Vagina (tissue), 2 donors: ENCODE measurements at places on chromosomes 11 and 22. TPM values are rescaled to one million over a fixed set of nuclear protein-coding genes. Genes with fewer than 3 reads are reported as not detected.

DNA sequence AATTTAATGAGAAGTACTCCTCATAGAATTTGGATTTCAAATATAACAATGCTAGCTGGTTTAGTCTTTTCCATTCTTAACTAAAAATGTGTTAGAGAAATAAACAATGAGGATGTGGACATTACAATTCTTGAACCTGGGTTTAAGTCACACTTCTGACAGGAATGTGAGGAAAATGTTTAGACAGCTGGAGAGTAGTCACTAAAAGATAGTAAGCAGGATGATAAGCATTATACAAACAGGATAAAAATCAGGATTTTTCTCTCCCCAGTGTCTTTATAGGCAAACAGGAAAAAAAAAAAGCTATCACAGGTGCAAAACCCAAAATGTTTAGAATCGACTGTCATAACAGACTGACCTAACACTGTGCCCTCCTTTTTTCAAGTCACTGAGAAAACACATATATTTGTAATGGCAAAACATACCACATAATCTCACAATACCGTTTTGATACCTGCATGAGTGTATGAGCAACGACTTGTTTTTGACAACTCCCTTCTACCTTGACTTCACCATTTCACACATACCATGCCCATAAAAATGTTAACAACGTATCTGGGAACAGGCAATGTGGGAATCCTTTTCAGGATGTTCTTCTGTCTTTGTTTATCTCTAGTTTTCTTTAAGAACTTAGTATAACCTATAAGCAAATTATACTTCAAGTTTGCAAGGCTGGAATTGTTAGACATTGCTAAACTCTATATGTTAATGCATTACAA lies 242.0 kb downstream of the SBF2 start:
- DNase-seq, result no peak

DNA sequence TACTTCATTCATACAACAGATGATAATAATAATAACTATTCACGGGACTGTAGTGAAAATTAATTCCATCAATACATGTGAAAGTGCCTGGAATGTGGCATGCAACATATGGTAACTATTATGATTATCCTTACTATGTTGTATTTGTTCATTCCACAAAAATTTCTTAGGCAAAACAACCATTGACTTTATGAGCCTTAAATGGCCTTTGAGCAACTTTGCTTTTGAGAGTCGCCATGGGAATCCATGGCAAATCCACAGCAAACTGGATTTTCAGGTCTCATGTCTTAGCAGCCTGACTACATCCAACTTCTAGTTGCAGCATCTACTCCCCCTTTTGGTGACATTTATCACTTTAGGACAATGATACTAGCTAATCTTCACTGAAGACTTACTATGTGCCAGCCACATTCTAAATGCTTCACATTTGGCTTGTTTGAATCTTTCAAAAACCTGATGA lies 56.8 kb downstream of the SLC1A2 start:
- DNase-seq, result no peak

DNA sequence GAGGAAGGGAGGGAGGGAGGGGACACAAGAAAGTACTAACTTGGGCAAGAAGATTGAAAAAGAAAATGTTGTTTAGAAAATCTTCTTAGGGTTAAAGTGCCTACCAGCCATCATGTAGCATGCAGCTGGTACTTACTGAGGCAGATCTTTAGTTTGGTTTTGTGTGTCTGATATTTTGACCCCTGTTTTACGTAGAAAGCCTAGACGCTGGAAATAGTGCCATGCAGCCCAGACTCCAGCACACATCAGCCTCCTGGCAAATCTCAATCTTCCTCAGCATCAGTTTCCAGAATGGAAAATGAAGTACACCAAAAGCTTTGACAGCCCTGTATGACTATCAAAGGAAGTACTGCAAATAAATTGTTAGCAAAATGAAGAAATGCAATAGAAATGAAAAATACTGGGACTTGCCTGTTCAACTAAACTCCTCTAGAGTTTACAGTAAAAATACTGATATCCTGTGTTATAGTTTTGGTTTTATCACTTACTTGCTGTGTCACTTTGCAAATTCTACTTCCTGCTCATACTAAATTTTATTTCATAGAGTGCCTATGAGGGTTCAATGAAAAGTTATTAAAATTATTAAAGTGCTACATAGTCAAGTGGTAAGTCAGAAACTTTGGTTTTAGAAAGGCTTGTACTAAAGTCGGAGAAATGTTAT lies 7.4 kb downstream of the USP28 start:
- DNase-seq, result no peak

DNA sequence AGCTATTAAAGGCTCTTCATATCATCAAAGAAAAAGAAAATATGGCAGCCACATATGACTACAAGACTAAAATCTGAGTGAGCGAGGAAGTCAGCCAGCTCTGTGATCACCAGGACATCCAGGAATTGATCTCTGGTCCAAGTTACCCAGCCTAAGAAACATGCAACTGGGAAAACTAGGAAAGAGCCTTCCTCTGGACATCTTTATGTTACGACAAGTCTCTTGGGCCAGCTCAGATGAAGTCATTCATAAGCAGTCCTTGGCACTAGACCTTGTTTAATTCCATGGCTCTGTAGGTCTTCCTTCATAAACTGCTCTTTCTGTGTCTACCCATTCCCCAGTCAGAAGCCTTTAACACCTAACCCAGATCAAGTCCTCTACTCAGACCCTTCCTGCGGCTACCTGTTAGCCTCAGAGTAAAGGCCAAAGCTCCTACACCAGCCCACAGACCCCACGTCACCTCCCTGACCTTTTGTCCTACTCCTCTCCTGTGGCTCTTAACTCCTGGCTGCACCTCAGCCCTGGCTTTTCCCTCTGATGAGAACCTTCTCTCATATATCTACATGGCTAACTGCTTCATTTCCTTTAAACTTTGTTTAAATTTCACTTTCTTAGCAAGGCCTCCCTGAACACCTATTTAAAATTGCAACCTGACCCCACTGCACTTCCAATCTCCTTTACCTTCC lies 134.0 kb downstream of the KIF18A start:
- no peak for DNase-seq

DNA sequence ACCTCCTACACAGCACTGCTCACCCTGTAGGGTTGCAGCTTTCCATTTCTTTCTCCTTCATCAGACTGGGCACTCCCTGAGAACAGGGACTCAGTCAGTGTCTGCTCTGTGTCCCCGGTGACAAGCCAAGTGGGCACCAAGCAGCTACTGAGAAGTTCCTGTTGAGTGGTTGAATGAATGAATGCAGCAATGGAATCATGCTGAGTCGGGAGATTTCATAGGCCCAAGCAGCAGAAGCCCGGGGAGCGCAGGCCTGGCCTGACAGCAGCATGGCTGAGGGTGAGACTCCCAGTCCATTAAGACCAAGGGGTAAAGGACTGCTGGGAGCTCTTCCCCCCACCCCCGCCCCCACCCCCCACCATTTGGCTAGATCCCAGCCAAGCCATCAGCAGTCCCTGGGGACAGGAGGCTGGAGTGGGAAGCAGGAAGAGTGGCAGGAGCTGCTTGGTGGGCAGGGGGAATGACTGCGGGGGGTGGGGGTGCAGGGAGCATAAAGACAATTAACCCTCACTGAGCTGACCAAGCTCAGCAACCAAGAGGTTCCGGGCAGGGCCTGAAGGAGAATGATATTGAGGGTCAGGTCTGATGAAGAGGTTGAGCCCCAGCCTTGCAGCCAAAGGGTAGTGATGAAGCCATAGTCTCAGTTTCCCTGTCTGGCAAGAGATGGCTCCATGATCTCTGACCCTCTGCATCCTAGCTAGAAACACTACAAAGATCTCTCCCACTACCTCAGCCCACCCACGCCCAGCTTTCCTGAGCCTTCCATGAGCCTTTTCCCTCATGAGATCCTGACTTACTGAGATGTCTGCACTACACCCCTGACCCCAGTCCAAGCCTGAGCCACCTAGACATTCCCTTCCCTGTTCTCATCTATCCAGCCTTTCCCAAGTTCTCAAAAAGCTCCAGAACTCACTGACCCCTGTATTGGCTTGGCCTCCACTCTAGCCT lies 2.8 kb downstream of the PDE2A start:
- no peak for DNase-seq

DNA sequence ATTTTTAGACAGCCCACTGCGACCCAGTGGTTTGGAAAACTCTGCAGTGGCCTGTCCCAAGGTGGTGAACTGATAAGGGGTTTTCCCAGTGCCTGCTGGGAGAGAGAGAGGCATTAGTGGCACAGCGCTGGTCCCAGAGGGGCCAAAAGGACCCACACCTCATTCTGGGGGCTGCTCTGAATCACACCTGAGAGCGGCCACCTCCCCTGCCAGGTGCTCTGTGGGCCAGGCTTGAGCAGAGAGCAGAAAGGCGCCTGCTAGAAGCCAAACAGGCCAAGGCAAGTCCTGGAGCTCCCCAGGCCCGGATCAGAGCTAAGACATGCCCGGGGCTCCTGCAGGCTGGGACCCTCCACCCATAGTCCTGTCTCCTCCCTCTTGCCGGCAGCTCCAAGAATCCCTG lies 20.9 kb downstream of the TRIM29 start:
- DNase-seq, result no peak

GRCh38 chr22:23176645-23177027 lies 3.7 kb upstream of the BCR start:
- DNase-seq, result no peak

DNA sequence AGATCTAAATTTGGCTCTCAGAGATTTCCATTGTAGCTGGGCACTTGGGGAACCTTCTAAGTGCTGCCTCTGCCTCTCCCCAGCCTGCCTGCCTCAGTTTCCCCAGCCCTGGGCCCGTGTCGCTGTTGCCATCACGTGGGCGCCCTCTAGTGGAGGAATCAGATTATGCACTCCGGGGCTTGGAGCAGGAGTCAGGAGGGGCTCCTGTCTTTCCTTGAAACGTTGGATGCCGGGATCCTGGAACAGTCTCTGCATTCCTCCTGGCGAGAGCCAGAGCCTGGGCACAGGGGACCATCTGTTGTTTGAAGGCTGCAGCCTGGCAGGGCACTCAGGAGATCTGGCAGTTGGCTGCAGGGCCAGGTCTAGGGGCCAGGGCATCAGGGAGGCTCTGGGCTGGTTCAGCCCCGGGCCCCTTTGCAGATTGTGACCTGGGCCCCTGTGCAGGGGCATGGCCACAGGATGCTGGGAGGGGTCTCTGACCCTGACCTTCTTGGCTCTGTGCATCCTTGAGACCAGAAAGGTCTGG lies 71.6 kb downstream of the LRP5 start:
- DNase-seq, result no peak

- DNase-seq, result no peak
Observed at GRCh38 chr11:45079943-45080719, 66.3 kb upstream of the PRDM11 start.

The KMT5B gene
- 35.4 TPM for total RNA-seq

The GUCD1 gene
- total RNA-seq, result 81.8 TPM

The SLCO2B1 gene
- total RNA-seq, result 55.5 TPM

The CHRNA10 gene
- total RNA-seq, result not detected
